Neural crest cell (in vitro differentiated cells): ENCODE measurements at places on chromosomes 1 and 21. TPM values are rescaled to one million over a fixed set of nuclear protein-coding genes. Genes with fewer than 3 reads are reported as not detected.

- no peak overlapping the region for H3K4me3 ChIP-seq
- no peaks in the 10 kb centered on the region for H3K27me3 ChIP-seq
- H3K4me1 ChIP-seq: peaks cover 9% of the 10 kb centered on the region
- no peaks in the 10 kb centered on the region for H3K36me3 ChIP-seq
- DNase-seq: no peak
Measured at GRCh38 chr1:116474921-116475849, 95.6 kb downstream of the CD58 start.

Gene TTC22
- total RNA-seq: not detected in 2 replicates

DNA sequence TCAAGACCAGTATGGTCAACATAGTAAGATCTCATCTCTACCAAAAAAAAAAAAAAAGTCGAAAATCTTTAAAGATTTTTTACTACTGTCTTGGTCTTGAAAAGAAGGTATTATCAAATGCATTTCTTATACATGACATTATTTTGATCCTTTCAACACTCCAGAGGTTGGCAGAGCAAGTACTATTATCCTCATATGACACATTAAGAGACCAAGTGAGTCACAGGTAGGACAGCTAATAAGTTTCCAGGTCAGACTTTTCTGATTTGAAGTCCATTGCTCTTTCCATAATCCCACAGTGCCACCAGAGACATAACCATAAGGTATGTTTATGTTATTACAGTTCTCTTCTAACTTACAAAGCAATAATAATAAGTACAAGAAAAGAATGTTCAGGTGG, 15.2 kb downstream of the DBT start:
- no peak overlapping the region for H3K27ac ChIP-seq
- H3K27me3 ChIP-seq: no peaks in the 10 kb centered on the region
- no peak for DNase-seq
- H3K4me1 ChIP-seq: no peaks in the 10 kb centered on the region

Gene CTSK
- 4.6 and 5.8 TPM in 2 replicates for total RNA-seq

DNA sequence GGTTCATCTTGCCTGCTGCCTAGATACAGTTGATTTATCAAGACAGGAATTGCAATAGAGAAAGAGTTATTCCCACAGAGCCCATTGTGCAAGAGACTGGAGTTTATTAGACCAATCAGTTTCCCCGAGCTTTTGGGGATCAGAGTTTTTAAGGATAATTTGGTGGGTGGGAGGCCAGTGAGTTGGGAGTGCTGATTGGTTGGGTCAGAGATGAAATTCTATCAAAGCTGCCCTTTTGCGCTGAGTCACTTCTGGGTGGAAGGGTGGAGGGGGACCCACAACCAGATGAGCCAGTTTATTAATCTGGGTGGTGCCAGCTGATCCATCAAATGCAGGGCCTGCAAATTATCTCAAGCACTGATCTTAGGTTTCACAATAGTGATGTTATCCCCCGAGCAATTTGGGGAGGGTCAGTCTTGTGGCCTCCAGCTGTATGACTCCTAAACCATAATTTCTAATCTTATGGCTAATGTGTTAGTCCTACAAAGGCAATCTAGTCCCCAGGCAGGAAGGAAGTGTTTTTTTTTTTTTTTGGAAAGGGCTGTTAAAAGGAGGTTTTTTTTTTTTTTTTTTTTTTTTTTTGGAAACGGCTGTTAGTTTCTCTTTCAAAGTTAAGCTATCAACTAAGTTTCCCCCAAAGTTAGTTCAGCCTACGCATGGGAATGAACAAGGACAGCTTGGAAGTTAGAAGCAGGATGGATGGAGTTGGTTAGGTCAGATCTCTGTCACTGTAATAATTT, 7.4 kb downstream of the SLC16A4 start:
- peaks cover 11% of the 10 kb centered on the region for H3K4me1 ChIP-seq
- no peaks in the 10 kb centered on the region for H3K27me3 ChIP-seq
